ENCODE measurements at places on chromosomes 16 and 17.

DNA sequence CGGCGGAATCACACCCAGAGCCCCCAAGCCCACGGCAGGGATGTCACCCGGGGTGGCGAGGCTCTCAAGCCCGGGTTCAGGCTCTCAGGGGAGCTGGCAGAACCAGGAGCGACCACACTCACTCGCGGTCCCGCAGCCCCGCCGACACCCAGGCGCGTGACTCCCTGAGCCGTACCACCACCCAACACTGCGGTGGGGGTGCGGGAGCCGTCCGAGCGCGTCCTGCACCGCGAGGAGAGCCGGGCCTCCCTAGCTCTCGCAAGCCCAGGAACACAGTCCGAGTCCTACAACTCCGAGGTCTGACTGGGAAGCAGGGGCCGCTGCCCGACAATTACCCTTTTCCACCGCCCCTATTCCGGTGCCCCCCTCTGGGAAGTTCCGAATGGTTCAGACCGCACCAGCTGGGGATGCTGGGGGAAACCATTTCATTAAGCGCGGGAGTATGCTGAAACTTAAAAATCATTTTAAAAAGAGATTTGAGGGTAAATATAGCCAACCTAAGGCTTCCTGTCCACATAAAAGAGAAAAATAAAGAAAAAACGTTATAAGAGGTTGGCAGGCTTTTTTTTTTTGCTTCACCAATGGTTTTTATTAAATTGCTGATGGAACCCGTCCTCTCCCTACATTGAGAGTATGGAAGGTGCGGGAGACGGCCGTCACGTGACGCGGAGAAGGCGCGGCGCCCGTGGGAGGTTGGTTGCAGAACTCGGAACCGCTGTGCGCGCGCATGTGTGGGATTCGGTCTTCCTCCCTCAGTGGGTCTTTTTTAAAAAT is at the start of gene FLCN:
FLCN (minus strand) TSS at position 143 of the 774 bp plus-strand sequence. CDS start 9,031 bp downstream, outside the sequence.
- peak; percentile 89 for DNase-seq

- DNase-seq, result no peak
Observed at GRCh38 chr17:65062171-65062915, 5.8 kb upstream of the GNA13 start.

GRCh38 chr17:34616148-34616547 is 36.8 kb downstream of the TMEM132E start:
- no peak for DNase-seq

GRCh38 chr16:923184-923583 is 47.6 kb downstream of the LMF1 start:
- DNase-seq, result no peak

DNA sequence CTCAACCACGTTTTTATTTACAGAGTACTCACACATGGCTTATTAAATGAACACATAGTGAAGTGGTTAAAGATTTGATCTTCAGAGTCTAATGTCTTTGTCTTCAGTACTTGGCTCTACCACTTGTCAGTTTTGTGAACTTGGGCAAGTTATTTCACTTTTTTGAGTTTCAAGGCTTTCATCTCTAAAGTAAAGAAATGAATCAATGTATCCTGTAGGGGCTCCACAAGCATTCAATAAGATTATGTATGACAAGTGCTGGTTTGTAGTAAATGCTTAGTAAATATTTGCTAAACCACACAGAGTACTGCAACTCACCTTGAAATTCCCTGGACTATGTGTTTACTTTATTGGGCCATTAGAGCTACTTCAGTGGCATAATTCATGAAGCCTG is 446.0 kb upstream of the GOT2 start:
- DNase-seq, result no peak

DNA sequence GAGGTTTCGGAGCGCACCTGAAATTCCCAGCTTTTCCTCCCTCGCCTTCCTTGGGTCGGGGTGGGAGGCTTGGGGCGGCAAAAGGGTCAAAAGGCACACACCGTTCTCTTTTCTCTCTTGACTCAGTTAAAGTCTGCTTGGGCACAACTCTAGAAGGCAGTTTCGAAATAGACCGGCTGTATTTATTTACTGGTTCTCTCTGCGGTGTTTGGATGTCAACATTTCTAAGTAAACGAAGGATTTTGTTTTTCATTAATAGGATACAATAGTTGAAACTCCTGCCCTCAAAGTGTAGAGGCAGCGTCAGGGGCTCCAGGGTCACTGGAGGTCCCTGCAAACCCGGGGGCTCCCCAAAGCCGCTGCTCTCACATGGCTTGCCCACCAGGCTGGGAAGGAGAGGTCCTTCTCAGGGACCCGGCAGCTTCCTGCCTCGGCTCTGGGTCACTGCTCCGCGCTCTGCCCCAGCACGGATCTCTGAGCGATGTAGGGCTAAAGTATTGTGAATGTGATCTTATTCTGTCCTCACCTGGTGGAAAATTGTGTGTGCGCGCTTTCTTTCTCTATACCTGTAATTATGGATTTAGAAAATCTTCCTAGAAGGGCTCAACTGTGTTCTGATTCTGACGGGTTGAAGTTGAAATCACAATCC is 952 bp downstream of the BMERB1 start:
- DNase-seq, result no peak

GRCh38 chr17:12605222-12605621 is 60.5 kb upstream of the MYOCD start:
- no peak for DNase-seq

DNA sequence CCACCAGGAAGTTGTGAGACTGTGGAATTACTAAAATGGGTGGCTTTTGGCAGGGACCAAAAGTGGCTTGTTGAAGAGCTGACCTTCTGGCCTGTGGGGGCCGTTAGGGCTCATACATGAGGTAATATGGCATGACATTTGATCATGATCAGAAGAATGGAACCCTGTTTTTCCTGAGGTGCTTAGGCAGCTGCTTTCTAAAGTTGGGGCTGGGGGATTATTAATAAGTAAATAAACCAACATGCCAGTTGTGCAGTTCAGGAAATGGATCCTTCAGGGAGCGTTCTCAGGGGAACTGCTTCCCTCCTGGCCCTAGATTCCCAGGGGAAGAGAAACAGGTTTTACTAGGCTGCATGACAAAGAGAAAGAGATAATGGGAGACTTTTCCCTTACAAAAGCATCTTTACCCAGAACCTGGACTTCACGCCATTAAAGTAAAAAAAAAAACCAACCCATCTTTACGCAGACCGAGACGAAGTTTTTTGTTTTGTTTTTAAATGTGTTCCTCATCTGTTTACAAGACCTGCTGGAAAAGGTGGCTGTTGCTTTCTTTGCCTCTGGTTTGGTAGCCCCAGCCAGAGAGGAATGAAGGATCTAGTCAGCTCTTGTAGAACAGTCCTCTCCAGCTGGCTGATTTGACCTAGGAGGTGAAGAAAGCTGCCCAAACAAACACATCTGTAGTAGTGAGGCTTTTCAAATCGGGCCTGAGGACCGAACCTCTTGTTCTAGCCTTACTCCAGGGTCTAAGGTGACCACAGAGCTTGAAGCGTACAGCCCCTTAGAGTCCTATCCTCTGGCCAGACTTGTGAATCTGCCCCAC is 22.7 kb downstream of the YPEL2 start:
- no peak for DNase-seq

DNA sequence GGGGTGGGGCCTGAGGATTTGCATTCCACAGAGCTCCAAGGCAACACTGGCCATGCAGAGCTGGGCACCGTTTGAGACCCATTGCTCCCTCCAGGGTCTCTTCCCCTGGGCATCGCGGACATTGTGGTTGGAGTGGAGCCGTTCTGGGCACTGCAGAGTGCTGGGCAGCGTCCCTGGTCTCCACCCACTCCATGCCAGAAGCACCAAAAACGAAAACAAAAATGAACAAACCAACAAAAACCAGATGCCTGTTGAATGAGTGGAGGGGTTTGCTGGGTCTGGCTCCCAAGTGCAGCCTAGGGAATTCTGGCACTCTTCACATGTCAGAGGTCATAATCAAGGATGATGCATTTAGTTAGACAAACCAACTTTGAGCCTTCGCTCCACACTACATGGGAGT is 17.9 kb downstream of the WNT9B start:
- no peak for DNase-seq

GRCh38 chr17:12114686-12115418 is 94.2 kb downstream of the MAP2K4 start:
- no peak for DNase-seq

DNA sequence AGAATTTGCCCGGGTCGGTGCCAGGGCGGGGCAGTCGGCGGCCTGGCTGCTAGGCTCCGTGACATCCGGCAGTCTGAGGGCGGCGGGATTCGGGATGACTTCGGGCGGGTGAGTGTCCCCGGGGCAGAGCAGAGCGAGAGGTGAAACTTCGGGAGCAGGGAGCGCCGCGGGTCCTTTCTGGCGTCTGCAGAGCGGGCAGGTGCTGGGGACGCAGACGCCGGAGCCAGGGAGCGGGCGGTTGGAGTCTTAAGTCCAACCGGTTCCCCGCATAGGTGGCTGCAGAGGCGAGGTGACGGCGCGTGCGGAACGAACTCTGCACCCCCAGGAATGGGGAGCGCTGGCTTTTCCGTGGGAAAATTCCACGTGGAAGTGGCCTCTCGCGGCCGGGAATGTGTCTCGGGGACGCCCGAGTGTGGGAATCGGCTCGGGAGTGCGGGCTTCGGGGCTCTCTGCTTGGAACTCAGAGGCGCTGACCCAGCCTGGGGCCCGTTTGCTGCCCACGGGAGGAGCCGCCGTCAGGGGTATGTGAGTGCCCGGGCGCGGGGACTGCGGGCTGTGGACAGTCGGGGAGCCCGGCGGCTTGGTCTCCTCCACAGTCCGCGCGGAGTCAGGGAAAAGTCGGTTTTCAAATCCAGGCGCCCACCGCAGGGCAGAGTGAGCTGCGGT is at the start of gene B4GALNT2:
B4GALNT2 (plus strand) TSS at position 71 of the 666 bp plus-strand sequence; CDS start at position 95, 24 bp downstream.
- peak; percentile 5 for DNase-seq

GRCh38 chr16:84283314-84284153 is 11.1 kb upstream of the WFDC1 start:
- no peak for DNase-seq

DNA sequence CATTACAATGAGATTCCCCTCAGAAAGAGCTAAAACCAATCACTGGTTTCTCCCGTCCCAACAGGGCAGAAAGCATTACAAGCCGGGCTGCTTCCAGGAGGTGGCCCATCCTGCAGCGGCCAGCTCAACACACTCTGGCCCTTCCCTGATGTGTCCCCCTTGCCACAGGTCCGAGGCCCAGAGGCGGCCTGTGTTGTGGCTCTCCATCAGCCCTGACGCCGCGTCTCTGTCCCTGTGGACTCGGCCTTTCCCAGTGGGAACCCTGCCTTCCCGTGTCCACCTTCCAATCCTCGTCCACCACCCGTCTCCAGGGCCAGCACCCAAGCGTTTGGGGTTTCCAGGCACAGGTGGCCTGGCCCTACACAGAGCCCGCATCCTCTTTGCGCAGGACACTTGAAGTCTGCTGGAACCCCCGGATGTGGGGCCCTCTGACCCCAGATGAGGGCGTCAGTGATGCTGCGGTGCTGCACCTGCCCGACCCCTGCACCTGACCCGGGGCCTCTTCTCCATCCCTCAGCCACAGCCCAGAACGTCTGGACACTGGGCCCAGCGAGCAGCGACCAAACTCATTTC is 21.1 kb downstream of the RAB40B start:
- DNase-seq, result no peak

DNA sequence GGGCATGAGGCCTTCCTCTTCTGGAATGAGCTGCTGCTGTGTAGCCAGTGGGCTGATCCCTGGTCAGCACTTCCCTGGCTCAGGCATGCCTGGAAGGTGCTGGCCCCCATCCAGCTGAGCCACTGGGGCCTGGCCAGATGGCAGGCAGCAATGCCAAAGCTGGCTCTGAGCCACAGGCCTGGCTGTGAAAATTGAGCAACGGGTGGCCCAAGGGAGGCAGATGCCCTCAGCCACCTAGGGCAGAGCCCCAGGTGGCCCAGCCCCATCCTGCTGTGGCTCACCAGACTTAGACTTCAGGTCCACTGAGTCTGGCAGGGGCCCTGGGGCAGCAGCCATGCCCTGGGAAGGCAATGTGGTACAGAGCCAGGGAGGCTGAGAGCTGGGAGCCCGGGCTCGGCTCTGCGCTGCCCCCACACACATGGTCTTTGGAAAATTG is 8.5 kb upstream of the CRHR1 start:
- DNase-seq, result no peak

DNA sequence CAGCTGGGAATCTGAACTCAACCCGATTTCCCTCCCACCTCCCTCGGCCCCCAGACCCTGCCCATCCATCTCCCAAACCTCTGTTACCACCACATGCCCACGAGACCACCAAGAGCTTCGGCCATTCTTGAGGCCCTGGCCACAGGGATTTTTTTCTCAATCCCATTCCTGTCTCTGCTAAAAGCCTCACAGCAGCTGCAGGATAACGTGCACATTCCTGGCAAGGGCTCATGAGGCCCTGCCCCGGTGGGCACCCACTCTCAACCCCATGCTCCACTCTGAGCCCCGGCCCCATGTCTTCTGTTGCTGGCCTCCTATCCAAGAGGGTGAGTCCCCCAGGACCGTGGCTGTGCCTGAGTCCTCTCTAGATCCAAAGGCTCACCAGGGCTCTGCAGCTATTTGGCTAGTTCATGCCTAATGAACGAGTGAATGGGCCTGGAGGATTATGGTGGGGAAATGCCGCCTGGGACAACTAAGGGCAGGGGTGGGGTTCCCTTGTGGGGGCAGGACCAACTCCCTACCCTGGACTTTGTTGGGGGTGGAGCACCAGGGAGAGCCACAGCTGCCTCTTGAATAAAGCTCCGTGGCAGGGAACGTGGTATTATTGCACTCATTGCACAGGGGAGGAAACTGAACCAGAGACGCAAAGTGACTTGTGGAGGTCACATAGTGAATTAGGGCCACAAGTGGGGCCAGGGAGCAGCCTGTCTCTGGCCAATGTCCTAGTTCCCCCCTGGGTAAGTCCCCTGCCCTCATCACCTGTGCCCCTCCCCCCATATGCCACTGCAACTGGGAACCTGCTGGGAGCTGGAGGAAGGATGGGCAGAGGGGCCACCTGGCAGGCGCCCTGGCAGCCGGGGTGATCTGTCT is 113.8 kb upstream of the SMURF2 start:
- no peak for DNase-seq

DNA sequence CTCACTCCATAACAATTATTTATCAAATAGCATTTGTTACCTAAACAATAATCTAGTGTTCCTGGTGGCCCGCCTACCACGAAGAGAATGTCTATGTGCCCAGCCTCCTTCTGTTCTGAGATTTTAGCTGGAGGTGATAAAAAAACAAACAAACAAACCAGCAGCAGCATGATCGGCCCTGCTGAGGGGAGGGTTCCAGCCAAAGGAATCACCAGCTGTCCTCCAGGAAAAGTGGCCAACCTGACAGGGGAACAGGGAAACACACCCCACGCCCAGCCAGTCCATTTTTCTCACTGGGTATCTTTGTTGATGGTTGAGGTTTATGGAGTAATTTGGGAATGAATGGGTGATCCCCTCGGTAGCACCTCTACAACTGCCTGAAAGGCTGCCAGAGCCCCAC is 203.0 kb upstream of the DYNLRB2 start:
- no peak for DNase-seq

- DNase-seq, result no peak
Observed at GRCh38 chr17:11366272-11366850, 125.3 kb downstream of the SHISA6 start.

- DNase-seq, result no peak
Observed at GRCh38 chr17:30352240-30352814, 18.5 kb upstream of the TMIGD1 start.

GRCh38 chr17:6461792-6462524 is 17.7 kb downstream of the PIMREG start:
- no peak for DNase-seq

Measured in stimulated activated naive CD8-positive, alpha-beta T cell treated with anti-CD3 and anti-CD28 coated beads, Interleukin-15, amount 100 ng/mL, for 72 hours (primary cell).